ENCODE measurements at places on chromosomes 12 and 14. TPM values are rescaled to one million over a fixed set of nuclear protein-coding genes. Genes with fewer than 3 reads are reported as not detected.

Gene STAC3
- not detected for total RNA-seq

Gene POTEM
- not detected for total RNA-seq

Gene CNTN1
- not detected for total RNA-seq

Gene ASCL1
- total RNA-seq = not detected

Gene P3H3
- total RNA-seq = 30.2 TPM

Gene AQP2
- not detected for total RNA-seq

Gene SRGAP1
- total RNA-seq = 2.9 TPM

Gene NANOG
- total RNA-seq = not detected

Data from bladder microvascular endothelial cell (primary cell).